ENCODE measurements at places on chromosomes 3 and 15.

DNA sequence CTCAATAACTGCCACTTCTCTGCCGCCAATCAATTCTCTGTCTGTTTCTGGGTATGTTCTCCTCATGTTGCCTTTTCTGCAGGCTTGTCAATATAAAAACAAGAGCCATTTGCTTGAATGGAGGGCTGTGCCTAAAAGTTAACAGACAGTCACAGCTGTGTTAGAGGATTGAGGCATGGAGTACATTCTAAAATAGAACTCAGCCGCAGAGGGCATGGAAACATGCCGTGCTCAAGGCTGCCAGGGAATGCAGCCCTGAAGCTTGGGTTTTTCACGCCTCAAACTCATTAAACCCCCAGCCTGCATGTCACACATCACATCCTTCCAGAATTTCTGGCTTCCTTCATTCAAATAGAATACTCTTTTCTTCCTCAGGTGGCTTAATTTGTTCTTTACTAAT, 166.6 kb downstream of the TPRG1 start:
- H3K27ac ChIP-seq: no peak overlapping the region
- H3K4me3 ChIP-seq: no peak overlapping the region
- no peak for DNase-seq
- H3K36me3 ChIP-seq: no peaks in the 10 kb centered on the region
- no peaks in the 10 kb centered on the region for H3K4me1 ChIP-seq

DNA sequence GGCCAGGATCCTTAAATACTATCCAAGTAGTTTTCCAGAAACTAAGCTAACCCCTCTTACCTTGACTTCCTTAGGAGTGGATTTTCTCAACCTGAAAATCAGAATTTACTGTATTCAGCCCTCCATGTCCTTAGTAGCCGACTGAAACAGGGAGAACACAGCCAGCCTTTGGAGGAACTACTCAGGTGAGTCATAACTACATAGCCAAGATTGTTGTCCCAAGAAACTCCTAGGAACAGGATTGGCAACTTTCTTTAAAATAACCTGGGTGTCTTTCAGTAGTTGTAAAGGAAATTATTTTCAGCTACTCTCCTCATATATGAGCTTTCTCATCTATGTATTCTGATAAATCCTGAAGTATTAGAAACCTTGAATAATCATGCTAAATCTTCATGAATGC, 22.3 kb downstream of the FANCD2OS start:
- no peak for DNase-seq
- H3K36me3 ChIP-seq: no peaks in the 10 kb centered on the region
- H3K4me3 ChIP-seq: no peak overlapping the region

GRCh38 chr3:189325454-189325853, 153.7 kb downstream of the TPRG1 start:
- H3K4me3 ChIP-seq: no peak overlapping the region
- H3K36me3 ChIP-seq: no peaks in the 10 kb centered on the region
- peak overlapping the region; percentile 51 for H3K27ac ChIP-seq
- DNase-seq: no peak
- no peaks in the 10 kb centered on the region for H3K27me3 ChIP-seq
- H3K4me1 ChIP-seq: peaks cover 52% of the 10 kb centered on the region

DNA sequence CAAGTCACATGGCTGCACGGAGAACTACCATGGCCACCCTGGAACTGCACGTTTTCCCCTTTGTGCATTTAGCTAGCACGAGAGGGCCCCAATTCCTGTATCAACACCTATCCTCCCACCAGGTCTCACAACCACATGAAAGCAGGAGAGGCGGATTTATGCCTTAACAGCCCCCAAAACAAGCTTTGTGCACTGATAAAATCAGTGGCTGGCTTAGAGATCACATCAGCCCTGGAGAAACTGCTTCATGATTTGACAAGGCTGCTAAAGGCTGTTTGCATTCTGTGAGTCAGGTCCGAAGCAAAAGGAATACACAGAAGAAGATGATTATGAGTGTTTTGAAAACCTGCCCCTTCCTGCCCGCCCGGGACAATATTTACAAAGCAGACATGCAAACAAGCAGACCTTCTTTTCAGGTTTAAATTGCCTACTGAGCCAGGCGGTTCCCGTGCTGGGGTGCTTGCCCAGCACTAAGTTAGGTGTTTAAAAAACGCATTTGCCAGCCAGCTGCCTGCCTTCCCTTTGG, 25.9 kb downstream of the CEMIP start:
- DNase-seq: peak; percentile 36
- no peaks in the 10 kb centered on the region for H3K36me3 ChIP-seq
- no peaks in the 10 kb centered on the region for H3K27me3 ChIP-seq
- no peak overlapping the region for H3K4me3 ChIP-seq

DNA sequence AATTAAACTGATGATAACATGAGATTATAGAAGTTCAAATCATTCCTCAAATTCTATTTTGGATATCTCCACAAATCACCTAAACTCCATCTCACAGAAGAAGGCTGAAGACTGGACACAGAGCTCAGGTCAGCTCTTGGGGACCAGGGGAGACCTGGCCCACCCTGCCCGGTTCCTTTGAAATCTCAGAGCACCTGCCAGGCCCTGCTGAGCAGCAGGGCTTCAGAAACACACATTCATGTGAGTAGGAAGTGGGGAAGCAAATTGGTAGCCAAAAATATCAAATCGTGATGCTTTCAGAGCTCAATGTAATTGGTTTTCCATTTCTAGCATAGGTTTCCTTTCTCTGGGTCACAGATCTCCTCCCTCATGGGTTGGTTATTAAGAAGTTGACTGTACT, 76.2 kb downstream of the OCA2 start:
- H3K4me3 ChIP-seq: no peak overlapping the region
- no peak overlapping the region for H3K27ac ChIP-seq
- no peaks in the 10 kb centered on the region for H3K36me3 ChIP-seq
- no peak for DNase-seq

- no peak overlapping the region for H3K4me3 ChIP-seq
- H3K4me1 ChIP-seq: no peaks in the 10 kb centered on the region
- no peaks in the 10 kb centered on the region for H3K36me3 ChIP-seq
- no peak overlapping the region for H3K27ac ChIP-seq
- no peak for DNase-seq
These were observed 10.8 kb downstream of the ITGA11 start for GRCh38 chr15:68421115-68421551.

DNA sequence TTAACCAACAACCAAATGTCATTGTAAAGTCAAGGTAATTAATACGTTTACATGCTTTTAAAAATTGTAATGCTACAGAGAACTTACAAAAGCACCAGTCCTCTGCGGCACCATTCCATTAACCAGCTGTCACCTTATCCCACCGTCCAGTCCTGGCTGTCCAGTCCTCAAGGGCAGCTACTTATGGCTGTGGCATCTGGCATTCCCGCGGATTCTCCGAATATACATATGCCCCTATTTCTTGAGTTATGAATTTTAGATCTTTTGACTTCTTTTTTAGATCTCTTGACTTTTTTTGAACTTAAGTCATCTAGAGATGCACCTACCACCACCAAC, 382 bp upstream of the POMGNT2 start:
- no peaks in the 10 kb centered on the region for H3K27me3 ChIP-seq
- DNase-seq: no peak
- peak overlapping the region; percentile 67 for H3K4me3 ChIP-seq
- peak overlapping the region; percentile 76 for H3K27ac ChIP-seq

DNA sequence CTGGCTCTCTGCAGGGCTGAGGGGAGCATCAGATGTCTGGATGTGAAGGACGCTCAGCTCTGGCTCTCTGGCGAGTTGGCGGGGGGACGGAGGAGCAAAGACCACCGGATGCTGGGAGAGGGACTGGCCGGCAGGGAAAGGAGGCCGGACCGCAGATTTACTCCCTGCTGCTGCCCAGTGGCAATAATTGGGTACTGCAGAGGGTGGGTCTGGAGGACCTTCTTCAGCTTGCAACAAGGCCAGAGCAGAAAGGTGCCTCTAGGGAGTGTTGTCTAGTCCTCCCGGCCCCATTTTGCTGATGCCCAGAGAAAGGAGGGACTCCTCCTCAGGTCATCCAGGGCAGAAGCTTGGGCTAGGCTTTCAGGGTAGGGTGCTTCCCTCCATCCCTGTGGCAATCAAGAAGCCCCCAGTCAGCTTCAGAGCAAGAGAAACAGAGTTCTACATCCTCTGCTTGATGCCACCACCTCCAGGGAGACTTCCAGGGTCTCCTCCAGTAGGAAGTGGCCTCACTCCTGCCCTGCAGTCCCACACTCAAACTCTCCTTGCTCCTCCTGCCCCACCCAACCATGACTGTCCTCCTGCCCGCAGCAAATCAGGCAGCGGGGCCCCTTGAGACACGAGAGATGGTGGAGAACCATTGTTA, 20.3 kb upstream of the CSPG4 start:
- no peaks in the 10 kb centered on the region for H3K27me3 ChIP-seq
- no peaks in the 10 kb centered on the region for H3K4me1 ChIP-seq
- H3K36me3 ChIP-seq: no peaks in the 10 kb centered on the region
- no peak overlapping the region for H3K4me3 ChIP-seq
- DNase-seq: no peak

DNA sequence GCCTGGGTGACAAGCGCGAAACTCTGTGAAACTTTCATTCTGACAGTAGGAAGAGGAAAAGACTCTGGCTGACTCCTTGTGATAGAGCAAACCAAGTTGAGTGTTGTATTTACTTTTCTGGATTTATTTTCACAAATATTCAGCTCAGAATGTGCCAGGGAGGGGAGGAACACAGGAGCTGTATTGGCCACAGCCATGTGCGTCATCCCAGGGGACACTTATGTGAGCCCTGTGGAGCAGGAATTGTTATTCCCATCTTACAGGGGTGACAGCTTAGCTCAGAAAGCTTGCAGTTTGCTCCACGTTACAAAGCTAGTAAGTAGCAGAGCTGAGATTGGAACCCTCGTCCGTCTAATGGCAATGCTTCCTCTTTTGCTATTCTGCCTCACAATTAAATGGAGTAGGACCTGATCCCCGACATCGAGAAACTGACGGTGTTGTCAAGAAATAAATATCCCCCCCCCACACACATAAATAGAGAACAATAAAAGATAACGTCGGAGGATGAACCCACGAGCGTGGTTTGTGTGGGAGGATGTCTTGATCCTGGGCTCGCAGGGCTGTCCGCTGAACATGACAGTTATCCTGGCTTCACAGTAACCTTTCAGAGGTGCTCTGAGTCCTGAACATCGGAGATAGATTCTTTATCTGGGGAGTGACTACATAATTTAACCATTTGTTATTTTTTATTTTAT, 151.6 kb upstream of the CTDSPL start:
- H3K27me3 ChIP-seq: peaks cover 6% of the 10 kb centered on the region
- H3K27ac ChIP-seq: no peak overlapping the region
- DNase-seq: no peak
- H3K36me3 ChIP-seq: no peaks in the 10 kb centered on the region
- no peak overlapping the region for H3K4me3 ChIP-seq
- H3K4me1 ChIP-seq: no peaks in the 10 kb centered on the region

DNA sequence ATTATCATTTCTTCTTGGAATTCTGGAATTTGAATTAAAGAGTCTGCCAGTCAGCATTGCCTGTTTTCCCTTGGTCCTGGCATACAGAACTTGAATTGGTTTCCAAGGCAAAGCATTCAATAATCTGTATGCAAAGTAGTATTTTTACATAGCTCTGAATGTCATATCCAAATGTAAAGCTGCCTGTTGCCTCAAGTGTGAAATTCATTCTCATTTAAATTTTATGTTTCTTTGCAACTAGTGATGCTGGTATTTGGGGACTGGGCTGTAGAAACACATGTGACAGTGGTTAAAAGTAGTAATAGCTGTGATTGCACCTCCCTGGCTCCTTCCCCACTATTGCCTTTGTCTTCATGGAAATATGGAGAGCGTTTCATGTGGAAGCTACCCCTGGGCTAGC, 743.9 kb upstream of the GOLIM4 start:
- no peak for DNase-seq
- H3K36me3 ChIP-seq: no peaks in the 10 kb centered on the region
- H3K4me3 ChIP-seq: no peak overlapping the region
- no peak overlapping the region for H3K27ac ChIP-seq
- H3K27me3 ChIP-seq: no peaks in the 10 kb centered on the region

DNA sequence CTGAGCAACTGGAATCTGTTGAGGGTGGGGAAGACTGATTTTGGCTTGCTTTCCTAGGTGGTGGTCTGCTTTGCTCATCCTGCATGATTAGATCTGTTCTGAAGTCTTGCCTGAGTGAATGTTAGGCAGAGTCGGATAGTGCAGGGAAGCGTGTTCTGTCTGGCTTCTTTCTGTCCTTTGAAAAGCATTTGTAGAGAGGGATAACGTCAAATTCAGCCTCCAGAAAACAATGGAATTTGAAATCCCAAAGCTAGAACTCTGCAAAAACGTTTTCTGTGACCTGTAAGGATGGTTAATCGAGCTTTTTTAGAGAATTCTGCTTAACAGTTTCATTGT, 1.4 kb downstream of the GLCE start:
- peaks cover 5% of the 10 kb centered on the region for H3K4me1 ChIP-seq
- H3K27me3 ChIP-seq: no peaks in the 10 kb centered on the region
- H3K27ac ChIP-seq: peak overlapping the region; percentile 76

GRCh38 chr3:31137718-31138465, 243.4 kb upstream of the GADL1 start:
- no peak overlapping the region for H3K4me3 ChIP-seq
- H3K36me3 ChIP-seq: no peaks in the 10 kb centered on the region
- DNase-seq: no peak

DNA sequence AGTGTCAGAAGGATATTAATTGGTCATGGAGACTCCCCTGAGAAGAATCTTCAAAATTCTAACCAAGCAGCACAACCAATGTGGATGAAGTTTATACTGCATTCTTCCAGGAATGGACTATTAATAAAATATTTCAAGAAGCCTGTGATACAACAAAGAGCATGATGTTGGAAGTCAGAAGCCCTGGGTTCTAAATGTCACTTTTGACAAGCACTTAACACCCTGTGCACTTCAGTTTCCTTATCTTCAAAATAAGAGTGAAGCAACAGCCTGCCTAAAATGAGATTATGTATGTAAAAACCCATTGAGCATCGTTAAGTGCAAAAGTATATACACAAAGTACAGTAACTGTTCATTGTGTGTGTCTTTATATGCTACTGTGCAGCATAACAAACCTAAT, 369.4 kb downstream of the NTRK3 start:
- H3K27ac ChIP-seq: no peak overlapping the region
- no peak for DNase-seq
- no peak overlapping the region for H3K4me3 ChIP-seq
- no peaks in the 10 kb centered on the region for H3K4me1 ChIP-seq

GRCh38 chr3:12679468-12679867, 15.6 kb upstream of the RAF1 start:
- H3K4me3 ChIP-seq: no peak overlapping the region
- no peaks in the 10 kb centered on the region for H3K27me3 ChIP-seq
- DNase-seq: no peak
- H3K36me3 ChIP-seq: no peaks in the 10 kb centered on the region
- H3K27ac ChIP-seq: no peak overlapping the region

- no peaks in the 10 kb centered on the region for H3K27me3 ChIP-seq
- H3K36me3 ChIP-seq: no peaks in the 10 kb centered on the region
- no peak overlapping the region for H3K27ac ChIP-seq
These were observed 18.7 kb upstream of the SLCO2A1 start for GRCh38 chr3:134048278-134048996.
